ENCODE measurements at places on chromosomes 7 and 10.

DNA sequence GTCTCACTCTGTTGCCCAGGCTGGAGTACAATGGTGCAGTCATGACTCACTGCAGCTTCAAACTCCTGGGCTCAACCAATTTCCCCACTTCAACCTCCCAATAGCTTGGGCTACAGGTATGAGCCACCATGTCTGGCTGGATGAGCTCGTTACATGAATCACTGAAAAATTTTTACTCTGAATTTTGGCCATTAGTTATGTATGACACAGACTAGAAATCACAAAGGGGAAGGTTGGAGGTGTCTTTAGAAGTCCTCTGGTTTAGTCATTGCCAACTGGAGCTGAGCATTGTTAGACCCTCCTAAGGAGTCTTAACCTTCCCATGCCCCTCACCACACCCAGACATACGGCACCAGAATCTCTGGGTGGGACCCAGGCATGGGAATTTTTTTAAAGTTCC, 34.7 kb downstream of the SVIL start:
- no peak for DNase-seq

- no peak for DNase-seq
Observed at GRCh38 chr7:666454-667292, 59.8 kb upstream of the DNAAF5 start.

GRCh38 chr10:96441322-96441885, 72.3 kb downstream of the TLL2 start:
- DNase-seq: no peak

- DNase-seq: no peak
Observed at GRCh38 chr7:135508883-135509588, 866 bp downstream of the CNOT4 start.

GRCh38 chr10:20287586-20287985, 471.4 kb downstream of the PLXDC2 start:
- no peak for DNase-seq

GRCh38 chr10:57303566-57303965, 942.5 kb upstream of the ZWINT start:
- DNase-seq: no peak

- DNase-seq: no peak
Observed at GRCh38 chr7:82985144-82985802, 177.4 kb downstream of the PCLO start.

DNA sequence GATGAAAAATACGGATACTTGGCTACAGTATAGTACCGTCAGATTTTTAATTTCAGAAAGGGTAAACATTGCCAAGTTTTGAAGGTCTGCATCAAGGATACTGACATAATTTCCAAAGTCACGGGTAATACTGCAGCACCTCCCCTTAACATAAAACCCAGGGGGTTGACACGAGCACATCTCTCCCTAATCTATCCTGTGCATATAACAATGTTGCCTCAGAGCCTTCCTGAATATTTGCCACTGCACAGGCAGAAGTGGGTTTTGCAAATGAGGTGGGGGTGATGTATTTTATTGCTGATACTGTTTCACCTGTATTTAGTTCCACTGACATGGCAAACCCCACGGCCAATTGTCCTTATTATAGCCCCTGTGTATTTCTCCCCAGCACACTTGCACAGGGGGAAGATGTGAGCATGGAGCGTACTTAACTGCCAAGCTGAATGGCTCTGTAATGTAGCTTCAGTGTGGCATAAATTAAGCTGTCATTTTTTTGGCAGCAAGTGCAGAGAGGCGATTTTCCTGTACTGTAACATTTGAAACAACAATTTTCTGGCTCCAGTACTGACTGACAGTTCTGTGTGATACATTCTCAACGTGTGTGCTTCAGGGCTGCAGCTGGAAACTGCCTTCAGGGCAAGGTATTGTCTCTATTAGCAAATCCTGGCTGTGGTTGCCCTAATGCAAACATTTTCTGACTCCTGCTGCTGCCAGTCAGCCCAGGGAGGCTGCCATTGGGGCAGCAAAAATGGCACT, 299.6 kb upstream of the SP4 start:
- DNase-seq: no peak

DNA sequence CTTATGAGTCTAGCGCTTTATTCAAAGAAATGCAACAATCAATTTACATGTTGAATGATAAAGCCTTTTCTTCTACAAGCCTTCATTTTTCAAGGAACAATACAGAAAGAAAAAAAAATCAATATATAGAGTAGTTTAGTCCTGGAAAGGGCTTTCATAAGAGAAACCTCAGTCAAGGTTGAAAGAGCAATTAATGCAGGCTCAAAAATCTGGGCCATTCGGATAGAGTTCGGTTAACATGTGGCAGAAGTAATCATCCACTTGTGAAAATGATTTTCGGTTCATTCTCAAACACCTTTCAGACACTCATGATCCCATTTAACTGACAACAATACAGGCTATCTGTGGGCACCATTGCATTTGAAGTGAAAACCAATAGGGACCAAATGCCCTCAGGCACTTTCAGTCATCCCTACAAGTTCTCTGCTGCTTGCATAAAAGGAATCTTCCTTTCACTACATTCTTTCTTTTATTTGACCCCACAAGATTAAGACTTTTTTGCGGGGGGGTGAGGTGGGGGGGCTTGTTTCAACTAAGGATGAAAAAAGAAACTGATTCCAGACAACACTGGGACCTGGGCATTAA, 177.9 kb downstream of the RNF133 start:
- no peak for DNase-seq

DNA sequence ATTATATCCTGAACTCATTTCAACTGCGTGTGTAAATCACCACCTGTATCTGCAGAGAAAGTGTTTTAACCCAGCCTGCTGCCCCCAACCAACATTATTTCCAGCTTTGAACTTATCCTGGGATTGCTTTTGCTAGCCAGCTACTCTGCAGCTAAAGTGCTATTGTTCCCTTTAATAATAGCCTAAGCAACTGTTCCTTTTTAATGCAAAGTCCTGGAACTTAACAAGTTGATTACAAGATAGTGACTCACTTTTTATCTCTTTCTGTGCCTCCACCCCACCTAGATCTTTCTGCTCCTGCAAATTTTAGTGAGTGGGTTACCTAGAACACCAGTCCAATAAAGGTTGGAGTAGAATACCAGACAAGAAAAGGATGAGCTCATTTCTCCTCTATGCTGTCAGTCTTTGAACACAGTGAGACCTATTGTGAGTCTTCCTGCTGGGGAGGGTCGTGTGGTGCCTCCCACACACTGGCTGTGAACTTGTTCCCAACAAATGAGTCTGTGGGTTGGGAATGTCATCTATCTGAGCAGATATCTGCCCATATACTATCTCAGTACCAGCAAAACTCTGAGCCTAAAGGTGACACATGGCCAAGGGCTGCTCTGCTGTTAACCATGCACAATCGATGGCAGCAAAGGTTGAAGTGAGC, 137.7 kb downstream of the FAM204A start:
- no peak for DNase-seq

- DNase-seq: no peak
Observed at GRCh38 chr10:123462756-123463155, 203.4 kb upstream of the GPR26 start.

DNA sequence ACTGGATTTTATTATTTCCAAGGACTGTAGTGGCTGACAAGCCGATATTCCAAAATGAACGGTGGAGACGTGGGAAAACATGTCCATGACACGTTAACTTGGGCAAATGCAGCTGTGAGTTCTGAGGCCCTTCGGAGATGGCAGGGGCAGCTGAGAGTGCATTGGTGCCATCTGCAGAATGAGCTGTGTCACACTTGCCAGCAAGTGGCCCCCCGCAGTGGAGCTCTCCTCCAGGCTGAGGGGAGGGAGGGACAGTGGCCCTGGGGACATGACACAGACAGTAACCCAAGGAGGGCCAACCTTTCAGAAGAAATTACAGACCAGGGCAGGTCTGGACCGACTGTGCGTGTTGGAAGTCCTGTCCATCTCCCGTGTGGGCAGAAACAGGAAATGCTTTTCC, 139.4 kb downstream of the SVIL start:
- no peak for DNase-seq

- DNase-seq: no peak
Observed at GRCh38 chr7:150570556-150571465, 3.6 kb downstream of the GIMAP4 start.

DNA sequence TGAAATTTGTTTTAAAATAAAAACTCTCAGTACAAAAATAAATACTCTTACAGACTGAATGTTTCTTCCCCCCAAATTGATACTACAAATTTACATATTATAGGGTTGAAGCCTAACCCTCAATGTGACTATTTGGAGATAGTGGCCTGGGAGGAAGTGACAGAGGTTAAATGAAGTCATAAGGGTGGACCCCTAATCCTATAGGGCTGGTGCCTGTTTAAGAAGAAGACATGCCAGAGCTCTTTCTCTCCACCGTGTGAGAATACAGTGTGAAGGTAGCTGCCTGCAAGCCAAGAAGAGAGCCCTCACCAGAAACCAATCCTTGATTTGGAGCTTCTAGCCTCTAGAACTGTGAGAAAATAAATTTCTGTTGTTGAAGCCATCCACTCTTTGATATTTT, 67.6 kb downstream of the MCU start:
- DNase-seq: no peak

- no peak for DNase-seq
Observed at GRCh38 chr10:71753091-71753959, 20.0 kb downstream of the VSIR start.

- no peak for DNase-seq
Observed at GRCh38 chr7:102450242-102450641, 14.4 kb downstream of the ALKBH4 start.

- no peak for DNase-seq
Observed at GRCh38 chr7:107638594-107638993, 22.0 kb upstream of the SLC26A4 start.

- no peak for DNase-seq
Observed at GRCh38 chr10:43960477-43960876, 311.8 kb upstream of the ZNF32 start.

GRCh38 chr10:17005621-17006566, 123.7 kb downstream of the CUBN start:
- DNase-seq: no peak

DNA sequence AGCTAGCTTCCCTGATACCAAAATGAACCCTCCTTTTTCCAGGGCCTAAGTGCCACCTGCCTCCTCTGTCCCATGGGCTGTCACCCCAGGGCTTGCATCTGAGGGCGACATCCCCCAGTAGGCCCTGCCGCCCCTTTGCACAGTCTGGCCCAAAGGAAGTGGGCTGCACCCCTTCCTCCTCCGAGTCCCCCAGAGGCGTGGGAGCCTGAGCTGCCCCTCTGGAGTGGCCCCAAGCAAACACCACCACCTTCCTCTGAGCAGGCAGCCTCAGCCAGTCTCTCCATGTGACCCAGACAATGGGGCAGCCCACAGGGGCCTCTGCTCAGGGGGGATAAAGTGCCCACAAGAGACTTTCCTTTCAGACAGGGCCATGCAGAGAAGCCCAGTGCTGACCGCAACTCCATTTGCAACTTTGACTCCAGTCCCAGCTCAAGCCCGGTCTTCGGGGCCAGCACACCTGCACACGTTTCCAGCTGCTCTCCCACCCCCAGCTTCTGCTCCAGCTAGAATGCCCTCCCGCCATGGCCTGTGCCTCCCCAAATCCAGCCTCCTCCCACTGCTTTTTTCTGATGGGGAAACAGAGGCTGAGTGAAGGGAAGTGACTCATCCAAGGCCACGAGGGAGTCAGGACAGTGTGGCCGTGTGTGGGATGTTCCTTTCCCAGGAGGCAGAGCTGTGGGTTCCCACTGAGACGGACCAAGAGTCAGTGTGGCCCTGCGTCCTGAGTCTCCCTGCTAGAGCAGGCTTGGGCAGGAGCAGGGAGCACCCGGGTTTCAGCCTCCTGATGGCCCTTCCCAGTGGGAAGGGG, 111.9 kb downstream of the ZMIZ1 start:
- DNase-seq: no peak

DNA sequence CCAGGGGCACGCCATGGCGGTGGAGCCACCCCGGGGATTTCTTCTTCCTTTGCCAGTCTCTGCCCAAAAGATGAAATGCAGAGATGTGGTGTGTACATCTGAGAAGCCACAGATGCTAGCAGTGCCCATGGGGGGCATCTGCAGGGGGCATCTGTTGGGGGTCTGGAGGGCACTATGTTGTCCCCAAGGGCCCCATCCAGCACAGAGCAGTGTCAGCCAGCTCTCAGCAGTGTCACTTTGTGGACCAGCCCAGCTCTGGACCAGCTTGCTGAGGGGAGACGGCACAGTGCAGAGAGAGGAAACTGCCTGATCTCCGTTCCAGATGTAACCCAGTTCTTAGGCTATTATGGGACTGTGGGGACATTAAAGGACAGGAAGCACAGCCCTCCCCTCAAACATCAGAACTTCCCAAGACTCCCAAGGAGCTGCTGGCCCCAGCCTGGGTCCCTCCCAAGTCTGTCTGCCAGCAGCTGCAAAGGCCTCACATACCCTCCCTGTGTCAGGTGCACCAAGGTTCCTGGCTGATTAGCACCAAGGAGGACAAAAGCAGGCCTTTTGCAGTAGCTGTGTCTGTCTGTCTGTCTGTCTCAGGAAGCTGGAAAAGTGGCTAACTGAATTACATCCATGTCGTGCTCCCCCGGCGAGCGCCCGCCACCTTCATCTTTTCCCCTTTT, 536.5 kb downstream of the PTPRN2 start:
- DNase-seq: no peak

- DNase-seq: no peak
Observed at GRCh38 chr10:29773675-29774091, 138.9 kb upstream of the SVIL start.

GRCh38 chr10:97229322-97230015, 43.7 kb upstream of the SLIT1 start:
- DNase-seq: no peak

DNA sequence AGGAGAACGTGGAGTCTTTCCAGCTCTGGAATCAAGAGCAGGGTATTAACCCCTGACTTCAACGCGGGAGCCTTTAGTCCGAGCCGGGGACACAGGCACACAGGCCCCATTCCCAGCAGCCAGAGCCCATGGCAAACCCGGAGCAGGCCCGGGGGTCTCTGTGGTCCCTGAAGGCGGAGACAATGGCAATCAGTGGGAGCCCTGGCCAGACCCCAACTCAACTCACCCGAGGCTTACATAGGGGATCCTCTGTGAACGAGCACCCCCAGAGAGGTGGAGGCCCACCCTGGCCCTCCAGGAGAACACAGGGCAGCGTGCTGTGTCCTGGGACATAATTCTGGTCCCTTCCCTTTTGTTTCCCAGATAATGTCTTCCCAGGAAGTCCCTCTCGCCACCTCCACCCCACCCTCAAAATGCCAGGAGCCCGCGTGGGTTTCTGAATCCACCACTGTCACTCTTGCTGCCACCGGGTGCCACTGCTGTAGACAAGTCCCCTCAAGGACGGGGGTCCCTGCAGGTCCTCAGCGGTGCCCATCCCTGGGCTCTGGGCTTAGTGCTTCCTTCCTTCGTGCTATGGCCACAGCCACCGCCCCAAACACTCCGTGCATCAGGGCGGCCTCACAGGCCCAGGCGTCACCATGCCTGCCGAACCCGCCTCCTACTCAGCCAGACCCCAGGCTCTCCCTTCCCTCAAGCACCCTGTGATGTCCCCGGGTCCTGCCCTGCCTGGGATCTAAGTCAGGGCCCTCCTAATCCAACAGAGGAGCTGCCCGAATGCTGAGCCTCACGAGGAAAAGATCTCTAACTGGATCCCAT, 28.6 kb upstream of the PPP2R2D start:
- DNase-seq: no peak

All from stimulated activated CD4-positive, alpha-beta T cell treated with anti-CD3 and anti-CD28 coated beads, Interleukin-1b, Interleukin-23, amount 100 ng/mL, for 1 hour (primary cell).